ENCODE measurements at places on chromosomes 11 and 22.

GRCh38 chr11:126149759-126150625 is 61.5 kb downstream of the RPUSD4 start:
- no peak for DNase-seq

DNA sequence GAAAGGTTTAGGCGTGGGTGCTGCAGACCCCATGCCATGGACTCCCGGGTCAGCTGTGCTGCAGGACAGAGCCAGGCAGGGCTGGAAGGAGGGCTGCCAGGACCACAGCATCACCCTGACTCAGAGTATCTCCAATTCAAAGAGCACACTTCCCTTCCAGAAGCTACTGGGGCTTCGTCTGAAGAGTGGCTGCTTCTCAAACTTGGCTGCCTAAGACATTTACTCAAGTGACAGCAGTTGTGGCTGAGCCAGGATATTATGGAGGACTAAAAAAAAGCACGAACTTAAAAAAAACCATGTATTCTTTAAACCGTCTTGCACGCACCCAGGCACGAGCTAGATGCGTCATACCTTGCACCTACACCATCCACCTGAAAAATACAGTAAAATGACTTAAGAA is 13.0 kb upstream of the BID start:
- DNase-seq: no peak

- DNase-seq: no peak
These were observed 14.5 kb downstream of the DGCR2 start for GRCh38 chr22:19107730-19108074.

- no peak for DNase-seq
These were observed 242.9 kb downstream of the NELL1 start for GRCh38 chr11:20912065-20912821.

DNA sequence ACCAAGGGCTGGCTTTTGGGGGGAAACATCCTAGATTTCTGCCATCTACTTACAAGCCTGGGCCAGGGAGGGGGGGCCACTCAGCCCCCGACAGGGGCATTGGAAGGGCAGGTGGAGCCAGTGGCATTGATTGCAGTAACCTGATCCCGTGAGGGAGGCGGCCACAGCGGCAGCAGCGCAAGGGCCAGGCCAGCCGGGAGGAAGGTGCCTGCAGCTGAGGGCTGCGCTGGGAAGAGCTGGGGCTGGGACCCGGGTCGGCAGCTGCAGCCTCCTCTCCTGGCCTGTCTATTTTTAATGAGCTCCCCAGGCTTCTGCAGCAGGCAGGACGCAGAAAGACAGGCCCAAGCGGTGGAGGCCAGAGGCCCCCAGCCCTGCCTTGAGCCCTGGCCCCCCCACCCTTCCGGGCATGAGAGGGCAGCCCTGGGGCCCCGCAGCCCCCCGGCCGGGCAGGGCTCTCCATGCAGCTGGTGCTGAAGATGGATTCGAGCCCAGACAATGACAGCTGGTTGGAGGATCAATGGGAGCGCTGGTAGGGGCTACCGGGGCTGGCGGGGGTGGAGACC is 10.6 kb downstream of the FREY1 start:
- DNase-seq: no peak

GRCh38 chr22:27192135-27192829 is 534.9 kb downstream of the MIAT start:
- no peak for DNase-seq

DNA sequence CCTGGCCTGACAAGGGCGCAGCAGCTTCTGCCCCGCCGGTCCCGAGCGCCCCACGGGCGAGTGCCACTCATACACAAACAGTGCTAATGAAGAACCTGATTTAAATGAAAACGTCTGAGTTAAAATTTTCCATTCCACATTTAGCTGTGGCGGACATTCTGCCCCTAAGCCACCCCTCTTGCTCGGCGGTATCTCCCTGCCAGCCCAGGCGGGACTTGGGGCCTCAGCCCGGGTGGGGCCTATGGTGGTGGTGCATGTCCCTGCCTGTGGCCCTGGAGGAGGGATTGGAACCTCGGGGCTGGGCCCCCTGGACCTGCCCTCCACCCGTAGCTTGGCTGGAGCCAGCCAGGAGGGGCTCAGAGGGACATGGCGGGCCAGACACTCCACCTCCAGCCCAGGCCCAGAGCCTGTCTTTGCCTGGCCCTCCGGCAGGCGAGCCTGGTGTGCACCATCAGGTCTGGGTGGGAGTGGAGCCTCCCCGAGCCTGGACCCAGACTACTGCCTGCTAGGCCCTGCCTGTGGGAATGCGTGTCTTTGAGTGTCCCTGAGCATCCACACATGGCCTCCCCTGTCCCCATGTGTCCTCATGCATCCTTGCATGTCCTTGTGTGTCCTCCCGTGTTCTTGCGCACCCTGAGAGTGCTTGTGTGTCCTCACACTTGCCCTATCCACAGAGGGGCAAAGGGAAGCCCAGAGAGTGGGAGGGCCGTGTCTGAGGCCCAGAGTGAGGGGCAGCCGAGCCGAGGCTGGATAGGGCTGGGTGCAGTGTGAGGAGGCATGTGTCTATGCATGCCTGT is 4.4 kb downstream of the ZDHHC8 start:
- DNase-seq: no peak

DNA sequence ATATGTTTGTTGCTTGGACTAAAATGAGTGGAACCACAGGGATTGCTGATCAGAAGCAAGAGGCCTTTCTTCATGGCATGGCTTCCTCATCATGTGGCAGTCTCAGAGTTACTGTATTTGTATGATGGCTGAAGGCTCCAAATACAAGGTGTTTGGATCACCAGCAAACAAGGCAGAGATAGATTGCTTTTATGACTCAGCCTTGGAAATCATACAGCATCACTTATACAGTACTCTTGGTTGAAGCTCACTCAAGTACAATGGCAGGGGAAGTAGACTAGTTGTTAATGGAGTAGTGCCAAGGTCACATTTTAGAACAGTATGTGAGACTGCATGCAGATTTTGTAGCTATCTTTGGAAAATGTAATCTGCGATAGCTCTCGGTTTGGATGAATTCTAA is 16.6 kb downstream of the CAPRIN1 start:
- peak; percentile 64 for DNase-seq

- peak; percentile 86 for DNase-seq
These were observed 45.5 kb downstream of the ADM start for GRCh38 chr11:10350334-10350733.

DNA sequence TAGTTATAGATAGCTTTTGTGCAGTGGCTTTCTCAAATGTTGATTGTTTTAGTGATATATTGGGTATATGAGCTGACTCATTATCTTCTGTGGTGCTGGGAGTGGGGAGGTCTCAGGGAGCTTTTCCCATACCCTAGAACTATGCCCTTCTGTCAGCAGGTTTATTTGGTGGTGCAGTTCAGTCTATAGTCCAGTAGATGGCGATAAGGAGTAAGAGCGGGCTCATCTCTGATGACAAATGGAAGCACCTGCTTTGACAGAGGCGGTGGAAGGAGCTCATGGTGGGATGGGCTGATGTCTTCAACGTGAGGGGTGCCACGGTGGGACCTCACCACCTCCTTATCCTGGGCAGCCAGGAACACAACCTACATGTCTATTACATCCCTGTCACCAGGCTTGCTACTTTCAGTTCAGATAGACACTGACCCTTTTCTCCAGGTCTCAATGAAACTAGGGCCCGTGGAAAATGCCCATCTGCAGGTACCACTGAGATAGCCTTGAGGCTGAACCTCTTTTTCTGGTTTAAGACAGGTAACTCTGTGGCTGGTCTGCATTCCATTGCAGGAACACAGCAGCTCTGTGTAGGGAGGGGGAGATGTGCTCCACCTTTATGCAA is 13.0 kb upstream of the OR6A2 start:
- peak; percentile 34 for DNase-seq

DNA sequence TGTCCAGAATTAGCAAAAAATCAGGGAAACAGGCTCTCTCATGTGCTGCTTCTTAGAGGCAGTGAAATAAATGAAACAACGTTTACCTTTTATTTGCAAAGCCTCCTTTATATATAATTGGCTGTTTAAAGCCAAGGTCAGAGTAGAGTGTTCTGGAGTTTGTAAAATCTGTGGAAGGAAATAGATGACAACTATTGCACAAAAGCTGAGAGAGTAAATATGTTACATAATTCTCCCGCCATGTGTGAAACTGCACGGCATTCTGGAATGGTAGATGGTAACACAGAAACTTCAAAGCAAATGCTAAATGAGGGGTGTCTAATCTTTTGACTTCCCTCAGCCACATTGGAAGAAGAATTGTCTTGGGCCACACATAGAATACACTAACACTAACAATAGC is 51.5 kb upstream of the FGF3 start:
- no peak for DNase-seq

DNA sequence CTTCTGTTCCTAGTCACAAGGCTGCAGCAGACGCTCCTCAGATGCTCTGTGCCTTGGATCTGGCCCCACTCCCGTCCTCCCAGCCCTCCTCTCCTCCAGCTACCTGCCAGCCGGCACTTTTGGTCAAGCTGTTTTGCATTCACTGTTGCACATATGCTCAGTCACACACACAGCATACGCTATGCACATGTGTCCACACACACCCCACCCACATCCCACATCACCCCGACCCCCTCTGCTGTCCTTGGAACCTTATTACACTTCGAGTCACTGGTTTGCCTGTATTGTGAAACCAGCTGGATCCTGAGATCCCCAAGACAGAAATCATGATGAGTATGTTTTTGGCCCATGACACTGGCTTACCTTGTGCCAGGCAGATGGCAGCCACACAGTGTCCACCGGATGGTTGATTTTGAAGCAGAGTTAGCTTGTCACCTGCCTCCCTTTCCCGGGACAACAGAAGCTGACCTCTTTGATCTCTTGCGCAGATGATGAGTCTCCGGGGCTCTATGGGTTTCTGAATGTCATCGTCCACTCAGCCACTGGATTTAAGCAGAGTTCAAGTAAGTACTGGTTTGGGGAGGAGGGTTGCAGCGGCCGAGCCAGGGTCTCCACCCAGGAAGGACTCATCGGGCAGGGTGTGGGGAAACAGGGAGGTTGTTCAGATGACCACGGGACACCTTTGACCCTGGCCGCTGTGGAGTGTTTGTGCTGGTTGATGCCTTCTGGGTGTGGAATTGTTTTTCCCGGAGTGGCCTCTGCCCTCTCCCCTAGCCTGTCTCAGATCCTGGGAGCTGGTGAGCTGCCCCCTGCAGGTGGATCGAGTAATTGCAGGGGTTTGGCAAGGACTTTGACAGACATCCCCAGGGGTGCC is 109.8 kb downstream of the BCR start:
- peak; percentile 62 for DNase-seq

- peak; percentile 29 for DNase-seq
These were observed 230.4 kb upstream of the MTNR1B start for GRCh38 chr11:92739041-92739440.

- DNase-seq: no peak
These were observed 65.5 kb downstream of the BMAL1 start for GRCh38 chr11:13343067-13343466.

GRCh38 chr11:4680341-4680740 is 17.3 kb downstream of the OR51E2 start:
- DNase-seq: no peak

DNA sequence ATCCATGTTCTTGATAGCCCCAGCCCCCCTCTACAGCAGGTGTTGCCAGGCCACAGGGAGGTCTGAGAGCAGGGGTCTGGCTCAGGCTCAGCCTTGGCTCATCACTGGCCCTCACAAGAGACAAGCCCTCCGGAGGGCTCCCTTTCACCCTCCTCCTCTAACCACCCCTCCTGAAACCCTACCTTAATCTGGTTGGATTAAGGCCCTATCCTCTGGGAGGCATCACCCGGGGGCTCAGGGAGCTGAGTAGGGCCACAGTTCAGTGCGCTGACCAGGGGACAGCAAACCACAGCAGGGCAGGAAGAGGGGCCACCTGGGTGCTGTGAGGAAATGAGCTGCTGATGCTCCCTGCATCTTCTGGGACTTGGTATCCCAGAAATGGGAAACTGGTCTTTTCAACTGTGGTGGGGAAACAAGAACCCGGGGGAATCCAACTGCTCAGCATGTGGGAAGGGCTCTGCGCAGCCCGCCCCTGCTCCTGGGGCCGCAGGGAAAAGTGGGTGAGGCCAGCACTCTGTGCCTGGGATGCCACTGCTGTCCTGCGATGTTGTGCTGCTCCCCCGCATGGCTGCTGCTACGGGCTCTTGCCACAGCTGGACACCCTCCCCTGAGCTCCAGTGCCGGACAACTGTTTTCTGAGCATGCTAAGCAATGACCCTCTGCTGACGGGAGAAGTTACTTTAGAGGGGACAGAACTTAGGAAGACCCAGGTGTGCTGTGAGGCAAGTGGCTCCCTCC is 17.5 kb downstream of the ADORA2A start:
- no peak for DNase-seq

- no peak for DNase-seq
These were observed 18.2 kb upstream of the GRK2 start for GRCh38 chr11:67247946-67248550.

- DNase-seq: no peak
These were observed 61.5 kb upstream of the EMID1 start for GRCh38 chr22:29143941-29144785.

- no peak for DNase-seq
These were observed 9.5 kb downstream of the FREY1 start for GRCh38 chr11:45897556-45897955.

DNA sequence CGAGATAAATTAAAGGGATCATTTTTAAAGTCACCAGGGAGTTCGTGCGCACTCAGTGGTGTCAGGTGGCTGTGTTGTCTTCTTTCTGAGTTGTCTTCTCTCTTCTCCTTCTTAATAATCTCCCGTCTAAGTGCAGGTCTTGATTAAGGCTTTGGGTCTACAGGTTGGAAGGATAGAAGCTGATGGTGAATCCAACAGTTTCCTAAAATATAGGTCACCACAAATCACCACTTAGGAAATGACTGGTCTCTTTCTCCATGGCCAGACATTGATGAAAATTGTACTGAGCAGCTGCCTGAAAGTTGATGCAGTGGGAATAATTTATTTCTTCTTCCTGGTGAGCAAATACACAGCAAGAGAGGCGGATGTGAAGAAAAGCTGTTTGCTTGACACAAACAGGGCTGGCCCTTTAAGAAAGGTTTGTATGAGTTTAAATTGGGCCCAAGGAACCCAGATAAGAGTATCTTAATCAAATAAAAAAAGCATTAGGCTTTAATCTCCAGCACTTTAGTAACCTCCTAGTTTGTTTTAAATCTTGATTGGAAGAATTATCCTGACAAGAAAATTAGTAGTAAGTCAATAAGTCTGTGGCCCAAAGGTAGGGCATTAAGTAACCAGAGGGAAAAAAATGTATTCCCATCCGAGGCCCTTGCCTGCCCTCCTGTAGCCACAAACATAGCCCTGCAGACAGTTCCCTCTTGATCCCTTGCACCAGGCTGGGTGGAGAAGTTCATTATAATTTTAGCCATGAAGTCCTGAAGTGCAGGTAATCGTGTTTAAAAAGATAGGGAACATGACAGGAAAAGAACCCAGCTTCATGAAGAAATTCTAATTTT is 245.8 kb downstream of the KIRREL3 start:
- DNase-seq: no peak

GRCh38 chr11:114438303-114438702 is 964 bp upstream of the REXO2 start:
- DNase-seq: peak; percentile 4

- peak; percentile 35 for DNase-seq
These were observed 16.1 kb upstream of the EXPH5 start for GRCh38 chr11:108609682-108610081.

GRCh38 chr11:64083398-64084080 is 47.8 kb downstream of the FLRT1 start:
- DNase-seq: no peak

Measured in IMR-90 (cell line).